ENCODE measurements at places on chromosomes 11 and 22. TPM values are rescaled to one million over a fixed set of nuclear protein-coding genes. Genes with fewer than 3 reads are reported as not detected.

UEVLD gene
- total RNA-seq: 18.5 TPM

BRMS1 gene
- total RNA-seq: 14.7 TPM

SLC22A6 gene
- total RNA-seq: not detected

SDF2L1 gene
- 17.9 TPM for total RNA-seq

TEAD1 gene
- 127 TPM for total RNA-seq

TMEM121B gene
- 1.7 TPM for total RNA-seq

SCN4B gene
- total RNA-seq: 11.0 TPM

UBQLN3 gene
- not detected for total RNA-seq

DEFB131B gene
- not detected for total RNA-seq

- DNase-seq: no peak
Measured at GRCh38 chr11:100397401-100397800, 289.7 kb upstream of the ARHGAP42 start.

GRCh38 chr11:126925321-126926093 lies 75.1 kb downstream of the KIRREL3 start:
- no peak for DNase-seq

DNA sequence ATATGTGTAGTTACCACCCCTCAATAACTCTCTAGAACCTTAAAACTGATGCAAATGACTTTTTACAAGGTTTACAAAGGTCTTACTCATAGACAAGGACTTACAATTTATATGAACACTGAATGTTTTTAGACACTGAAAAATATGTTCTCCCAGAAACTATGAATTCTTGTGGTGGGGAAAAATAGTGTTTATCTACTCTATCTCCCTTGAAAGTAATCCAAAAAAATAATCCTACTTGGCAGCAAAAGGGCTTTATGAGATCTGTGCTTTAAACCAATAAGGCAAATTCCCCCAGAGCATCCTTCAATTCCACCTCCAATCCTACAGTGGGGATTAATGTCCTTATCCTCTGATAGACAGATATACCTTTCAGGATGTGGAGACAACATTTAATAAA lies 1984.1 kb upstream of the RAG2 start:
- DNase-seq: no peak

GRCh38 chr11:68303083-68303482 lies 9.3 kb upstream of the LRP5 start:
- DNase-seq: no peak

DNA sequence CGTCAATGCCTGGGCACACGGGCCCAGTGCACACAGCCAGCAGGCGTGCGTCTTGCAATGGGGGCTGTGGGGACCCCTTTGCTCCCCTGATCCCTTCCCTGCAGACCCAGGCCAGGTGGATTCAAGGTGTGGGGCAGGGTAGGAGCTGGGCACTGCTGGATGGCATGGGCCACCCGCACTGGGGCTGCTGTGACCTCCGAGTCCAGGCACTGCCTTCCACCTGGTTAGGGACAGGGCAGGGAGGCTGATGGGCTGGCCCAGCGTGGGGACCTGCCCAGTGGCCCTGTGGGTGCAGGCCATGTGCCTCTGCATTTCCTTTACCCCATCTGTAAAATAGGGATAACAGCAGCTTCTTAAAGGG lies 22.9 kb downstream of the KCNQ1 start:
- DNase-seq: no peak

DNA sequence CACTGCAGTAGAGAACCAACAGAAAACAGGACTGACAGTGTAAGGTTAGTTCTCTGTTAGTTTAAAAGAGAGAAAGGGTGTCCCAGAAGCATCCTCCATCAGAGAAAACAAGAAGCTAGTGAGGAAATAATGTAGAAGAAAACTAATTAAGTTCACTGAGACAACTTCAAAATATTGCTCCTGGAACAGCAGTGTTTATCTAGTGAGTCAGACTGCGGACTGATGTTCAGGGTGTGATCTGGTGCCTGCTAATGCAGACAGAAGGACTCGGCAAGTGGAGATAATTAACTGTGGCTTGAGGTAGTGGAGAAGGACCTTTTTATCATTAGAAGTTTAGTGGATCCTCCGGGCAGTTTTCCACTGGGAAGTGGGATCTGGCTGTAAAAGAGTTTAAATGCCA lies 55.4 kb downstream of the CDON start:
- DNase-seq: no peak

- DNase-seq: no peak
Measured at GRCh38 chr11:60925868-60926267, 1.6 kb downstream of the TMEM132A start.

DNA sequence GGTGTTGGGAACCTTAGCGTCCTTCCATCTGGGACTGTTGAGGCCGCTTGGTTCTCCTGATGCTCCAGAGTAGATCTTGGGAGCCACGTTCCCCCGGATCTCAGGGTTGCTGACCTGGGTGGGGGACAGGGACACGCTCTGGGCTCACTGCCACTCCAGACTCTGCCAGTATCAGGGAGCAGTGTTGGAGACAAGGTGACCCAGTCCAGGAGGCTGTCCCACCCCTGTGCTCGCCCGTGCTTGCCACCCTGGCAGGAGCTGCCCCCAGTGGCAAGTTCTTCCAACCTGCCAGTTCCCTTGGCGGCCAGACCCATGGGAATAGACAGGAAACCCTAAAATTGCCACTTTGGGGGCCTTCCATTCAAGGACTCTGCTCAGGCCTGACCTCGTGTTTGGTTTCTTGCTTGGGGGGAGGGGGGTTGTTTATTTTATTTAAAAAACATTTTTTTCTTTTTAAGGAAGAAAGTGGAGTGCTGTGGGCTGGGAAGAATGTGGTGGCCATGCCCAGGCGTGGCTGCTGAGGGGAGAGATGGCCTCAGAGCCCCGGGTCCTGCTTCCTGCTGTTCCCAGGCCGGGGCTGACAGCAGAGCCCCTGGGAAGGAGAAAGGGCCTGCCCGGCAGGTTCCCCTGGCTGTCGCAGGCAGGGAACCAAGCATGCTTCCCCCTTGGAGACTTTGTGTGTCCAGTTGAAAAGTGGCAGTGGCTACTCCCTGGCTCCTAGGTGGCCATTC lies 7.2 kb downstream of the GRK2 start:
- peak; percentile 74 for DNase-seq

GRCh38 chr11:88043149-88043548 lies 132.1 kb downstream of the RAB38 start:
- DNase-seq: no peak

DNA sequence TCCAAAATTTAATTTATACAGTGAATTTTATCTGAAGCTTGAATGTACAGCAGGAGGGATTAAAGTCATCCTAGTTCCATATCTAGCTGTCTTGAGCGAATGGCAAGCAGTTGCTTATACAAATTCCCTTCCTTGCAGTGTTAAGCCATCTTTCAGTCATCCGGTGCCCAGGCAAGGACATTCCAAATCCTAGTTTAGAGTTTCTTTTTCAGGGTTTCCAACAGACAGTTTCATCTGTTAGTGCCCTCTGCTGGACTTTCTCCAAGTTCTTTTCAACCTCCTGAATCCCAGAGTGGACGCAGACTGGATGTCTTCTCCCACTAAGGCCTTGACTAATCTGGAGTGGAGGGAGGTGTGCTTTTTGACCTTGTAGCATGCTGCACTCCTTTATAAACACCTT lies 45.4 kb downstream of the GRAMD1B start:
- DNase-seq: no peak

DNA sequence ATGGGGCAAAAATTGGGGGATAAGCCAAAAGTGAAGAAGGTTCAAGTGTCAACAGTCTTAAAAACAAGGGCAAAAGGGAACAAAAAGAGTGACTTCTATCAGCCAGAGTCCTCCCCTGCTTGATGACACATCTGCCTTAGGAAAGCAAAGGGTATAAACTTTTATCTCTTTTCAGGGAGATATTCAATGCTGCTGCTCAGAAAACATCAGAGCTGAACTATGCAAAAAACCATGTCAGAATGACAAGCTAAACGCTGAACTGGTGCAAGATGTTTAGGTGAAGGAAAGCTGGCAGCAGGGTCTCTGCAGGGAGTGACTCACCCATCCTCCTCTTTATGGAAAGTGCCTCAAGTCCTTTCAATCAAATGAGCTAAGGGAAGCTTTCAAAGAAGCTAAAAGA lies 24.7 kb downstream of the ALG9 start:
- DNase-seq: no peak

DNA sequence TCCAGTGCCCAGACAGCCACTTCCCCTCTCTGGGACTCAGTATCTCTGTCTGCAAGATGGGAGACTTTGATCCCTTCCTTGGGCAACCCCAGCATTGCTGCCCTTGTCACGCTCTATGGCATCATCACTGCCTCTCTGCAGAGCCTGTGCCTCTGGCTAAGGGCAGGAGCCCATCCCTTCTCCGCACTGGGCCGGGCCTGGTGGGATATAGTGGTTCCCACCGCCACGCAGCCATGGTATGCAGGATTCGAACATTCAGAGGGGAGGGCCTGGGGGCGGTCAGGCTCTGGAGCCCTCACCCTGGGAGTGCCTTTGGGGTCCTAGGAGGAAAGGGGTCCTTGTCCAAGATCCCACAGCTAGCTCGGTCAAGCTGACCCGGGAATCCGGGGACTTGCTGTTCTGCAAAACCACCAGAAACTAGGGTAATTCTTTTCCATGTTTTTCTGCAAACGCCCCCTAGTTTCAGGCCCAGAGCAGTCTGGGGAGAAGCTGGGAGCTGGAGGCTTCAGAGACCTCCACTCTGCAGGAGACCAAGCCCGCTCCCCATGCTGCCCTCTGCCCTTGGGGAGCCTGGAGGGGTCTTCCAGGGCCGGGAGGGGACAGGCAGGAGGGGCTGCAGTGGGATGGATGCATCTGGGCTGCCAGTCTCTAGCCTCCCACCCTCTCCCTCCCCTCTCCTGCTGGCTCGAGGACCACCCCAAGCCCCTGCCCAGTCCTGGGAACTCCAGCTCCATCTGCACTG lies 24.4 kb upstream of the CBX7 start:
- no peak for DNase-seq

GRCh38 chr22:26322179-26322905 lies 106.7 kb upstream of the ASPHD2 start:
- DNase-seq: no peak

GRCh38 chr11:75262436-75262835 lies 21.9 kb downstream of the TPBGL start:
- no peak for DNase-seq

GRCh38 chr11:12119502-12119901 lies 9.1 kb downstream of the MICAL2 start:
- DNase-seq: no peak

DNA sequence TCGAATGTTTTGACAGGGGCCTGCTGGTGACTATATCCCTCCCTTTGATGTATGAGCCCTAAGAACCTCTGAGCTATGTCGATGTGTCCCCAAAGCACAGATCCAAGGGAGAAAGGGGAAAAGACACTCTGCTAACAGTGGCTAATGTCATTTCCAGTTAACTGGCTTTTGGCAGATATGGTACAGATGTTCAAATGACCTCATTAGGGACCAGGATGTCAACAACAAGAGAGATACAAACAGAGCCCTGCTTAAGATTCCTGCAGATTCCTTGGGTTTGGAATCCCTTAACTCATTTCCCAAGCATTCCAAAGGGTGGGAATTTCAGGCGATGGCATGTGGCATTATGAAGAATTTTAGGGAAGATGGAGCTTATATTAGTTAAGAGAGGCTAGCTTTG lies 517.3 kb downstream of the SOX6 start:
- no peak for DNase-seq

DNA sequence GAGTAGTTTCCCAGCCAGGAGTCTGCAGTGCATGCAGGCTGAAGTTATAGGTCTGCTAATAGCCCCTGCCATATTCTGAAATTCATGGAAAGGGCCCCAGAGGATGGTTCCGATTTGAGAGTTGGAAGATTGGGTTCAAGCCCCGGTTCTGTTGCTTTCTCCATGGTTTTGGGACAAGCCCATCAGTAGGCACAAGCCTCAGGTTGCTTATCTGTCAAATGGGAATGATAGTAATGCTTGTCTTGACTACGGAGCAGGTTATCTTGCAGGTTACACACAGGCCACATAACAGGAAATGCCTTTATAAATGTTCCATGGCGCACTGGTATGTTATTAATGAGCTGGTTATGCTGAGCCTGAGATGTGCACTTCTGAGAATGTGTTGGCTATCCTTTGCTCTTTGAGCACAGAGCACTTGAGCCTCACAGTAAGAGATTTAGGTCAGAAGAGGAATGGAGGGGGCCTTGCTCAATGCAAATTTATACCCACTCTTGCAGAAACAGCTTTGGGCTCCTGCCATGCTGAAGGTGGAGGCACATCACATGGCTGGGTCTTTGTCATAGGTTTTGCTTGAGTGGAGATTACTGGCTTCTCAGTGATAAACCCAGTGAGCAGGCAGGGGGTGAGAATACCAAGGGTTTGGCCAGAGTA lies 47.1 kb downstream of the ZNRF3 start:
- no peak for DNase-seq

DNA sequence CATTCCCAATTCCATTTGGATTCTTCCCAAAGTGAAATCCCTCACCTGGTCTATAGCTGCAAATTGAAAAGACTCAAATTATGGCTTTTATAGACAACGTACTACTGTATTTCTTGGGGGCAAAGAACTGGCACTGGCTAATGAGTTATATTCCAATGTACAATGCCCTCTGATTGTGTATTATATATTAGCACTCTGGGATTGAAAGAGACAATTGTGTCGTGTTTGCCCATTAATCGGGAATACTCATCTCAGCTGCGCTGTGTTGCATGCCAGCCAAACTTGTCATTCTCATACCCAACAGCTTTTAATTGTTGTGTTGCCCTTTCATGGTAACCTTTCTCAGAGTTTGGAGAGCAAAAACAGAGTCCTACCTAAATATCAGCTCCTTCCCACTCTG lies 55.0 kb upstream of the ZBTB44 start:
- DNase-seq: no peak

DNA sequence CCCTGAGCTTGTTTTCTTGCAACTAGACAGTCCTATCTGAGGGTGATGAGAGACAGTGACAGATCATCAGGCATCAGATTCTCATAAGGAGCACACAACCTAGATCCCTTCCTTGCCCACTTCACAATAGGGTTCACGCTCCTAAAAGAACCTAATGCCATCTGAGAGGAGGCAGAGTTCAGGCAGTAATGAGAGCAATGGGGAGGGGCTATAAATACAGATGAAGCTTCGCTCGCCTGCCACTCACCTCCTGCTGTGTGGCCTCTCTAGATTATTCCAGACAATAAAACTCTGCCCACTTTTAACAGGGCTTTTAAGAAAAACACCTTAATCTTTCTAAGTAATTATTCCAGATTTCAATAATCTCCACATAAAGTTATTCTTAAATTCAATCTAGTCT lies 43.9 kb upstream of the PAK1 start:
- no peak for DNase-seq

DNA sequence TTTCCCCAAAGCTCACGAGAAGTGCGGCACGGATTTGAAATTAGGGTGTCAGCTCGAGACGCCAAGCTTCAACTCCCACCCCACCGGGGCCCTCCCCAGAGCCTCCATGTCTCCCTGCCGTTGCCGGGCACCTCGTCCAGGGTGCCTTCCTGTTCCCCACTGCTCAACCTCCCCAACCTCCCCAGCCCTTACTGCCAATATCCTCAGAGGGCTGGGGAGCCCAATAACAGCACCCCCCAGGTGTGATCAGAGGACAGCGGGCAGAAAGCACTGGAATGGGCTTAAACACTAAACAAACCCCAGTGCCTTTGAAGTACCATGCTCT lies 1336.4 kb downstream of the TBC1D22A start:
- DNase-seq: no peak

DNA sequence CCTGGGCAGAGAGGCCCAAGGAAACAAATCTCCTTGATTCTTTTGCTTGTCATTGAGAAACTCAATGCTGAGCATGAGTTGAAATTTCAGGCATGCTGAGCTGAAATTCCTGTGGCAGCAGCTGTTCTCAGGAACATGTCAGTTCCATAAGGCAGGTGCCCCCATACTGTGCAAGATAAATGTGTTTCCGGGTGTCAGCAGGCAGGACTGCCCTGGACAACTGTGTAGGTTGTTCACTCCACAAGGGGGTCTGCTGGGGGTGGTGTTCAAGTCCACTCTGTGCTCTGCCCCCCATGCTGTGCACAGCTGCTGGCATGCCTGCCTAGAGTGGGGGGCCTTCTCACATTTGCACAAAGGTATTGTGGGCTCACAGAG lies 133.7 kb downstream of the CTTN start:
- DNase-seq: peak; percentile 3

Data from left ventricle myocardium superior (tissue), 1 donor.